Cortex of kidney (tissue), 1 donor: ENCODE measurements at places on chromosomes 16 and 17.

DNA sequence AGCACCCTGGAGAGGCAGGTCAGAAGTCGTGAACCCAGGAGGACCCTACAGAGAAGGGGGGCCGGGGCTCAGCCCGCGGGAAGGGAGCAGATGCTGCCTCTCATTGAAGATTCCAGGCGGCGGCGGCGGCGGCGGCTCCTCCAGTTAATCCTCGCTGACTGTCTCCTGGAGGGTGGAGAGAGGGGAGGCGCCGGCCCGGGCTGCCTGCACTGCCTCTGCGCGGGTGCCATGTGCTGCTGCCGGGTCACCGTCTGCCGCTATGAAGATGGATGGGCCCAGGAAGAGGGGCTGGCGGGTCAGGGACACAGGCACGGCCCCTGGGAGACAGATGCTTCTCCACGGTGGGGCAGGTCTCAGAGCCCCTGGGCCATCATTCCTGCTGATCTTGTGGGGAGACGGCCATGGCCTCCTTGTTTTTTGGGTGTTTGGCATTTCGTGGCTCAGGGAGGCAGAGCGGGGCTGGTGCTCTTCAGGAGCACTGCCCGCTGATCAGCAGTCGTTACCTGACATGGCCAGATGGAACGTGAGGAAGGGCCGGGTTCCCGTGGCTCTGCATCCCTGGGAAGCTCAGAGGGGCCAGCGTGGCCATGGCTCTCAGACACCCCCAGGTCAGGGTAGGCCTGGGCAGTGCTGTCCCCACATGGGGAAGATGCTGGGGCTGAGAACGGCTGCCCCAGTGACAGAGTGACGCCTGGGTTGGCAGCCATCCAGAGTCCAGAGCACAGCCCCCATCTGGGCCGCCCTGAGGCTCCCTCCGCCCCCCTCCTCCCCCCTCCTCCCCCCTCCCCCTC lies 36.1 kb downstream of the GINS2 start:
- DNase-seq = no peak

DNA sequence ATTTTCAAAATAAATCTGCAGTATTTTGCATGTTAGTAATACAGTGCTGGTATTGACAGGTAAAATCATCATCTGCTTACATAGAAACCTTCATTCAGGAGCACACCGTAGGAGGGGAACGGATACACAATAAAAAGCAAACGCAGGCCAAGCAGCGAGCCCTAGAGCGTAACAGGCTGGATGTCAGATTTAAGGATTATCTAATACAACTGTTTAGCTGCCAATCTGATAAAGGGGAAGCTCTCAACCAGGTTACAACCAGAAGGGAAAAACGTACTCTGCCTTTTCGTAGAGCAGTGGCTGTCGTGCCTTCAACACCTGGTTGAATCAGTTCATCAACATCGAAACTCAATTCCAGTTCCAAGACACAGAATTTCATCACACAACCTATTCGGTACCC lies 16.4 kb upstream of the CUEDC1 start:
- DNase-seq = no peak

- DNase-seq = no peak
Observed at GRCh38 chr16:51592001-51592501, 441.0 kb upstream of the SALL1 start.

- DNase-seq = no peak
Observed at GRCh38 chr16:88383401-88384221, 852 bp downstream of the ZNF469 start.

DNA sequence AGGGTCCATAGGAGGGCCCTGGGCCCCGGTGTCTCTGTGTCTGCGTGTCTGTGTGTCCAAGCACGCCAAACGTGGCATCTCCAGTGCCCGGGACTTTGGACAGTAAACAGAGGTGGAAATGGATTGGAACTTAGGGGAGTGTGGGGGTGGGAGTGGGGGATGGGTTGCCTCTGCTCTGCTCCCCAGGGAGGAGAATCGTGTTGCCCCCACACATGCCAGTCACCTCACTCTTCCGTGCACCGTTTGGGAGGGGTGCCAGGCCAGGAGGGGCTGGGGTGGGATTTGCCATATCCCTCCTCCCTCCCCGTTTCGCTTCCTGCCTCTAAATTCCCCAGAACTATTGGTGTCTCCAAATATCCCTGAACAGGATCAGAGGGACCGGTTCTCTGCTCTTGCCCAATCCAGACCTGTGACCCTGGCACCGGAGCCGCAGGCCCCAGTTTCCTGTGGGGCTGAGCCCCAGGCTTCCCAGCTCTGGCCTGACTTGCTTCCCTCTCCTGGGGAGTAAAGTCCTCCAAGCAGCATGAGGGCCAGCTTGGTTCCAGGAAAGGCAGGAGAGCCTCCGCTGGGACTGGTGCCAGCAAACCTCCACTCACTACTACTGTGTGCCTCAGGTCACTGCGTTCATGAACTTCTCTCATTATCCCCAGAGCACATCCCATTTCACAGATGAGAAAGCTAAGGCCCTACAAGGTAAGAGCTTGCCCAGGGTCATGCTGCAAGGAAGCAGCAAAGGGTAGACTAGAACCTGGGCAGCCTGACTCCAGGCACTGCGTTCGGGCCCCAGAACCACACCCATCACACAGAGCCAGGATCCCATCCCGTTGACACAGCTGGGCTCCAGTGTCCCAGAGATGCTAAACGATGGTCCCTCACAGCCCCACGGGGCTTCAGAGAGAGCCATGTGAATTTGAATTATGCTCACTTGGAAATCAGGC lies at the start of gene ASGR1:
Gene ASGR1 (minus strand): TSS at position 54 of the 938 bp plus-strand sequence. CDS start 807 bp downstream, outside the sequence.
- no peak for DNase-seq

GRCh38 chr17:9900784-9901183 lies 4.3 kb downstream of the RCVRN start:
- no peak for DNase-seq

- no peak for DNase-seq
Observed at GRCh38 chr17:48426019-48426665, 3.9 kb downstream of the SKAP1 start.

- no peak for DNase-seq
Observed at GRCh38 chr17:52242268-52242667, 83.8 kb upstream of the CA10 start.

DNA sequence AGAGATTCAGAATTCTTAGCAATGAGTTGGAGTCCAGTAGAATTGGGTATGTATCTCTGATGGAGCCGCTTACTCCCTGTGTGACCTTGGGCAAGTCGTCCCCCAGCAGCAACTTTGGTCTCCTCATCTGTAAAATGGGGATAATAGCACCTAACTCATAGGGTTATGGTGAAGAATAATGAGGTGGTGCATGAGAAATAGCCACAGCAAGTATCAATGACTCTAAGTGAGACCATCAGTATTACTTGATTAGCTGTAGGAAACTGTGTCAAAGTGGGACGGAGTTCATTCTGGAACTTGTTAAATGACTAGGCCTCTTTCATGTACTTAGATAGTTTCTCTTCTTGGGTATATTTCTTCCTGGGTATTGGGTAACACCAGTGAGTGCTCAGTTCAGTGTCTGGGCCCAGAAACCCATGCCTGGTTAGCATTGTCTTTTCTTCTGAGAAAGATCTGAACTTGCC lies 6.4 kb downstream of the PRKCB start:
- no peak for DNase-seq

GRCh38 chr17:72578817-72579470 lies 458.1 kb downstream of the SOX9 start:
- no peak for DNase-seq

GRCh38 chr17:57999010-57999495 lies 8.0 kb downstream of the SRSF1 start:
- no peak for DNase-seq

GRCh38 chr17:80453126-80453997 lies 23.0 kb downstream of the NPTX1 start:
- DNase-seq = no peak

GRCh38 chr16:88194397-88195268 lies 188.1 kb upstream of the ZNF469 start:
- DNase-seq = no peak

GRCh38 chr17:74522381-74523105 lies 8.7 kb downstream of the CD300LB start:
- DNase-seq = no peak

- DNase-seq = no peak
Observed at GRCh38 chr16:22898874-22899348, 84.9 kb downstream of the HS3ST2 start.

- DNase-seq = no peak
Observed at GRCh38 chr17:57899391-57899790, 49.5 kb upstream of the MRPS23 start.

- DNase-seq = no peak
Observed at GRCh38 chr16:73430138-73430537, 382.2 kb upstream of the ZFHX3 start.

DNA sequence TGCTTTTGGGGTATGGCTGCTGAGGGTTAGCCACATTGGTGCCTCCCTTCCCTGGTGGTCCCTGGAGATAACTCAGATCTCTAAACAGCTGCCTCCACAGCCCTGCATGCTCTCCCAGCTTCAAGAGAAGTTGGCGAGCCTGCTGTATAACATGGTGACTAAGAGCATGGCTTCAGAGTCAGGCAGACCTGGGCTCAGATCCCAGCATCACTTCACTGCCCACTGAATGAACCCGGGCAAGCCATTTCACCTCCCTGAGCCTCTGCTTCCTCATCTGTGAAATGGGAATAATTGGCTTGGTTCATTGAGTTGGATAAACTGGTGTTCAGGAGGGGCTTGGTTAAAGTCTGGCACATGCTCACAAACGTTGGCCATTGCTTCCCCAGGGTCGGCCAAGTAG lies 16.6 kb downstream of the KIF1C start:
- DNase-seq = no peak

- no peak for DNase-seq
Observed at GRCh38 chr16:66905633-66906539, 12.8 kb downstream of the CDH16 start.

DNA sequence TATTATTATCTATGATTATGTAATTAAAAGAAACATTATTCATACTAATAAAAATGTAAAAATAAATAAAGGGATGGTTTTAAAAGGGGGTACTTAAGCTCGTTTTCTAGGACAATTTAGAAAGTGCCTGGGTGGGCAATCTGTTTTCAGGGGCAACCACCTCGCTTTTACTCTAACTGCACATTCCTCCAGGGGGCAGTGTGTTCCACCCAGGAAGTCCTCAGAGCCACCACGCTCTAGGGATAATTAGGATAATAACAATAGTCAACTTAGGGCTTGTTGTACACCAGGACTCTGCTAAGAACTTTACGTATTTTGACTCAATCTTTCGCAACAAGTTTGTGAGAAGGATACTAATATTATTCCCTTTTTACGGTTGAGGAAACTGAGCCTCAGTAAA lies 396.7 kb upstream of the MAF start:
- DNase-seq = no peak

DNA sequence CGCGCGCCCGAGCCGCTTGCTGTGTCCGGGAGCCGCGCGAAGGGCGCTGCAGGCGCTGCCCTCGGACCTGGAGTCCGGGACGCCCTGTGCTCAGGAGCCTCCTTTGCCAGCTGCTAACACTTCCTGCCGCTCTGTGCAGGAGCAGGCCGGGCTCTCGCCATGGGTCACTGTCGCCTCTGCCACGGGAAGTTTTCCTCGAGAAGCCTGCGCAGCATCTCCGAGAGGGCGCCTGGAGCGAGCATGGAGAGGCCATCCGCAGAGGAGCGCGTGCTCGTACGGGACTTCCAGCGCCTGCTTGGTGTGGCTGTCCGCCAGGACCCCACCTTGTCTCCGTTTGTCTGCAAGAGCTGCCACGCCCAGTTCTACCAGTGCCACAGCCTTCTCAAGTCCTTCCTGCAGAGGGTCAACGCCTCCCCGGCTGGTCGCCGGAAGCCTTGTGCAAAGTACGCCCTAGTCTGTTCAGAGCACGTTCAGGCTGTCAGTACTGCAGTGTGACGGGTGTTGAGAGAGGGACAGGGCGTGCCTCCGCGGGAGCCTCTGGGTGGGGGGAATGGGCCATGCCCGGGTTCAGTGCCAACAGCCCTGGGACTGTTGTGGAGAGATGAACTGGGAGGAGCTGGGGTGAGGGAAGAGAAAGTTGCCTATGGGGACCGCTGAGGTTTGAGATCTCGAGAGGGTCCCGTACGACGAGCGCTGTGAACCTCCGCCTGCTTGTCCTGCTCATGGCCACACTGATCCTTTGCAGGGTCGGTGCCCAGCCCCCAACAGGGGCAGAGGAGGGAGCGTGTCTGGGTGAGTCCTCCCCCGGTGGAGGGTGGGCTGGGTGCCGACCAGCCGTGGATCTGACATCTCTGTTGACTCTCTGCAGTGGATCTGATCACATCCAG lies 1.3 kb downstream of the ZNF276 start:
- DNase-seq = no peak

- no peak for DNase-seq
Observed at GRCh38 chr16:75247249-75247648, 4.2 kb downstream of the BCAR1 start.

DNA sequence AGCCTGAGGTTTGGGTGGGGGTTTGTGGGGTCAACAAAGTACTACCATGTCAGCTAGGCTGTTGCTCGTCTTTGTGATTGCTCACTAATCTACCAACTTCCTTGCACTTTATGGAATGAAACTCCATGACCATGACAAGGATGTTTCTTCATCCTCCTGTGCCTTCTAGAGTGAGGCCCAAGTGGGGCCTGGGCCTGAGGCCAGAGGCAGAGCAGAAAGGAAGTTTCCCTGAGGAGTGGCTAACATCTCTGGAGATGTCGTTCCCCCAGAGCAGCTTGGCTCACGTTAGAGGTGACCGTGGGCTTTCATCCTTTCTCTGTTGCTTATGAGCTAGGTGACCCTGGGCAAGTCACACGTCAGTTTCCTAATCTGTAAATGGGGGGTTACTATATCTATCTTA lies 41.0 kb upstream of the IRX3 start:
- DNase-seq = no peak

- DNase-seq = no peak
Observed at GRCh38 chr17:32021615-32021955, 14.4 kb downstream of the LRRC37B start.

DNA sequence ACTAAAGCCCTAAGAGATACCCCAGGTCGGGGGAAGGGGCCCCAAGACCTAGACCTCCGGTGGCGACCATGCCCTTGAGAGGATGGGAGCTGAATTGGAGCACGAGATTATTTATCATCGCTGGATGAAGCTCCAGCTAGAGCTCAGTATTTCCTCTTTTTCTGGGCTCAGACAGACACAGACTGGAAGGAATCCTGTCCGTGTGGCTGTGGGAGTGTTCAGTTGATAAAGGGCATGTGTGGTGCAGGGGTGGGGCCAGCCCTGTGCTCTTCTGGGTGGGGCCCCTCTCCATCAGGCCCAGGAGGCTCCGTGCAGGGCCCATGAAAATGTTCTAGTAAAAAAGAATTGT lies 6.3 kb upstream of the CBX4 start:
- DNase-seq = no peak

DNA sequence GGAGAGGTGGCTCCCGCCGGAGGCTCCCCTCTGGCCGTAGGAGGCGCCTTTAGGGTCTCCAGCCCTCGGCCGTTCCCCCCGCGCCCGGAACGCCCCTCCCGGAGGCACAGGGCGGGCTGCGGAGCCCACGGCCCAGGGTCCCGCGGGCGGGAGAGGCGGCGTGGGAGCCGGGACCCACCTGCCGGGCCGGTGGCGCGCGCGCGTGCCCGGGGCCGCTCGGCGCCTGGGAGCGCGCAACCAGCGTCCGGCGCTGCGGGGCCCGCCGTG lies at the start of gene MIF4GD:
Gene MIF4GD (minus strand): TSS at position 266 of the 267 bp plus-strand sequence. CDS start 1,036 bp downstream, outside the sequence.
- DNase-seq = no peak

- DNase-seq = no peak
Observed at GRCh38 chr17:66458782-66459181, 156.4 kb downstream of the PRKCA start.
